ENCODE measurements at places on chromosomes 13 and 19.
A peak's percentile ranks its signal among the peaks of the same experiment; 100 is the strongest.

DNA sequence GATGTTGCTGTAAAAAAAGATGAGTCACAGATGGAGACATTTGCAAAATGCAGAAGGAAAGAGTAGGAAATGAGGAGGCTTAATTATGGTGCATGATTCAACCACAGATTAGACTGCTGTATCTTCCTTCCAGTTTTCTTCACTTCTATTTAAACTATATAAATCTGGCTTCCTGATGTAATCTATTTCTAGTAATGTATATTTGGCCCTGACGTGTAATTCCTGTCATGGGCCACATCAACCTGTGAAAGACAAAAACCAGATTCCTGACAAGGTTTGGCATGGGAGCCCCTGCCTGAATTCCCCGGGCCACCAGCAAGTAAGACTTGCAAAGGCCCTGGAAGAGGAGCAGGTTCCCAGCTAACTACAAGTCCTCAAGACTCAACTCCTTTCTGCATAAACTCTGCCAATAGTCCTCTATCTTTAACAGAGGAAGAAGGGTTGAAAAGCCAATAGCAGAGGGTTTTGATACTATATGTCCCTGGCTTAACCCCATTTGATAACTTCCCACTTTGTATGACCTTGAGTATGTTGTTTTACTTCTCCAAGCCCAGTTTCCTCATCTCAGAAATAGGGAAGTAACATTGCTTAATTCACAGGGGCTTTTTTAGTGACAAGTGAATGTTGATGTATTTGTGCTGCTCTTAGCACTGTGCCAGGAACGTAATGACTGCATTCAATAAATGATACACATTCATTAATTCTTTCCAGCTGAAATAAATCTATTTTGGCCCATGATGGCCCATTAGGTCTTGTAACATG is 172.7 kb downstream of the SPRY2 start:
- no peak for DNase-seq

GRCh38 chr13:30024125-30024865 is 173.9 kb upstream of the UBL3 start:
- DNase-seq = no peak

- peak; percentile 0 for DNase-seq
These were observed 389.4 kb downstream of the RFC3 start for GRCh38 chr13:34207334-34207733.

GRCh38 chr19:18386543-18387271 is 749 bp downstream of the GDF15 start:
- no peak for DNase-seq

DNA sequence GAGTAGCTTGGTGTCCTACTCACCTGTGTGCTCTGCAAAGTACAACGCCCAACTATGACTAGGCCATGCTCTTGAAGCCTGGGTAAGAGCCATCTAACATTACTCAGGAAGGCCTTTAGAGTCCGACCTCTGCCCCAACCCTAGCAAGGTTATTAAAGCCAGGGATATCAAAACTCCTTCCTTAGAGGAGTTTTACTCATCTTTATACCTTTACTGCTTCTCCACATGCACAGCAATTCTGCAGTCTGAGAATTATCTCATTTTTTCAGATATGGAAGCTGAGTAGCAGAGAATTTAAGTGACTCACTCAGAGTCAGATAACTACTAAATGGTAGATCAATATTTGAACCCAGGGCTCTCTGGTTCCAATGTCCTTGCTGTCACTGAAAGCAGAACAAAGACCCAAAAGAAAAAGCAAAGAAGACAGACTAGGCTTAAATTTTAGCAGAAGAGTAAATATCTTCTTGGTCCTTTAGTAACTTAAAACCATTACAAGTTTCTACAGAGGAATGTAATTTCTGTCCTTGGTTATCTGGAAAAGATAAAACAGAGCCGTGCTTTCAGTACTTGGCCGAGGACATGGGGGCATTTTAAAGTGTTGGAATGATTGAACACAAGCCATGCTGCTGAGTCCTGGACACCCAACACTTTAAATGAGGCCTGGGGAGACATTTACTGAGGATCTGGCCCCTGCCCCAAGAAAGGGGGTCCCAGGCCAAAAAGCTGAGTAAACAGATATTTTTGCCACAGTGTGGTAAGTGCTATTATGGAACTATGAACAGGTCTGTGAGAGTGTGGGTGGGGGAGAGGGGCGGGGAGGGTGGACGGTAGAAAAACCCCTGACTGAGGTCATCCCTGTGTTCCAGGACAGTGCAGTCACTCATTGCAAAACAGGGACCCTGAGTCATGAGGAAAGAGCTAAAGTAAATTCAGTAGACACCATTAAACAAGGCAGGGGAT is 18.4 kb upstream of the KPNA3 start:
- no peak for DNase-seq

- DNase-seq = no peak
These were observed 197.1 kb downstream of the NDFIP2 start for GRCh38 chr13:79678100-79678499.

DNA sequence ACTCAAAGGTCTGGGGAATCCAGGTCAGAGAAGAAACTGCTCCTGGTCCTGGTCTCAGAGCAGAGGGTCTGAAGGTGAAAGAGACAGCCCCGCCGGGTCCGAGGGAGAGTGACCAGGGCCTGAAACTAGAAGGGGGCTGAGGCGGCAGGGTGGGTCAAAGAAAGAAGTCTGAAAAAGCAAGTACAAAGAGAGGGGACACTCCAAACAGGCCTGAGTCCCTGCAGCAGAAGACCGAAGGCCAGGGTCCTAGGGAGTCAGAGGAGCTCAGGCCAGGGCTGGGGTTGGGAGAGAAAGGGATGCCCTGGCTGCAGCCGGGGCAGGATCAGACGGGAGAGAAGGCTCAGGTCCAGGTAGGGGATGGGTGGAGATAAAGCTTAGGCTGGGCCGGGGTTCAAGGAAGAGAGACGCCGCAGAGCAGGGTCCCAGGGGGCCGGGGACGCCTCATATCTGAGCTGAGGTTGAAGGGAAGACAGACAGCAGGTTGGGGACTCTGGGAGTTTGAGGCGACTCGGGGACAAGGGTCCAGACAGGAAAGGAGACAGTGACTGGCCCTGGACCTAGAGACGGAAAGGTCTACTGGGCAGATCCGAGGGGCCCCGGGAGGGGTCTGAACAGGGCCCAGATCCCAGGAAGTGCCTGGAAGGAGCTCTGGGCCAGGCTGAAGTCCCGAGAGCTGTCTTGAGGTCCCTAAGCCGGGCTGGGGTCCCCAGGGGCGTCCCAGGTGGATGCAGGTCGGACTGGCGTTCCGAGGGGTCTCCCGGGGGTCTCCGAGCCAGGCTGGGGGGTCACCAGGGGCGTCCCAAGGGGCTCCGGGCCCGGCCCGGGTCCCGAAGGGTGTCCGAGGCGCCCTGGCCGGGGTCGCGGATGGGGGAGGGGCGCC is 795 bp downstream of the MLLT1 start:
- no peak for DNase-seq

DNA sequence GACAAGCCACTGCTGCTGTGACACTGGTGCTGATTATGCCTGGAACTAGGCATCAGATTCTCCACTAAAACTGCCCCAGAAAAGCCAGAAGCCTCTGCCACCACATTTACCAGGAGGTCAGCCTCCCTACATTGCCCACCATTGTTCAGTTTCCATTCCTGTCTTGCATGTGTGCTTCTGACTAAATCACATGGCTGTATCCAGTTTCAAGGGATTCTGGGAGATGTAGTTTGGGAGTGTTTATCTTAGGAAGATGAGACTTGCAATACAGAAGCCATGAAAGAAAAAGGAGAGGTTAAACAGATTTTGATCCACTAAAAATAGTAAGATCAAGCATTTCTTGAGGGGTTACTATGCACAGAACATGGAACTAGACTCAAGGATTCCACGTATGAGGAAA is 40.7 kb upstream of the SERPINE3 start:
- DNase-seq = no peak

DNA sequence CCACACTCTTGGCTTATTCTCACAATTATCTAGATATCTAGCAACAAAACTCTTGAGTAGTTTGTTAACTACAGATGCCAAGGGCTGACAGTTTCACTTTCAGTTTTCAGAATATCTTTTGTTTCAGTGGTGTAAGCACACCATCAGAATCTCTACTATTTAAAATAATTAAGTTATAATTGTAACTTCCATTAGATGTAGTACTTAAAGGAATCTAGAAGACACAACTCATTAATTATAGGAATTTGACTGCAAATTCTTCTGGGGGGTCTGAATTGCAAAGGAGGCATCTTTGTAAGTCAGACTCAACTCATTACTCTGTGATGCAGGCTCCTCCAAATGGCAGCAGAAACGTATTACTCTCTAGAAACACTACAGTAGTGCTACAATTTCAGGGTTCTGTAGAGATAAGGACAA is 44.9 kb upstream of the USPL1 start:
- DNase-seq = no peak

GRCh38 chr19:42695811-42696503 is 44.3 kb downstream of the PSG3 start:
- DNase-seq = no peak

DNA sequence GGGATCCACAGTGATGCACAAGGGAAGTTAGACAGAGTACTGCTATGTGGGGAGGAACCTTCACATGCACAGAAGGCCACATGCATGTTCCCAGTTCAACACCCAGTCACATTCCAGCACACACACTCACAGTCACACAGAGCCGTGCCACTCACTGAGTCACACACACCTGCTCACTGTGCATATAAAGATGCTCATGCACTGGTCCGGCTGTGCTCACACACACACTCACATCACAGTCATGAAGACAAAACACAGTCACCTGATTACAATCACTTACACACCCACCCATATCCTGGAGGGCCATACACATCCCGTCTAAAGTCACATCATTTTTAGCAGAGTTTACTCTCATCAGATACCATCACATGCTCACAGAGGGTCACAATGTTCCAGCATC is 478 bp downstream of the CLC start:
- DNase-seq = no peak

GRCh38 chr13:44252938-44253337 is 120.7 kb upstream of the SERP2 start:
- DNase-seq = no peak

GRCh38 chr13:111926501-111927180 is 140.3 kb upstream of the SOX1 start:
- DNase-seq = no peak

GRCh38 chr19:19448238-19448544 is 42.7 kb downstream of the GATAD2A start:
- no peak for DNase-seq

DNA sequence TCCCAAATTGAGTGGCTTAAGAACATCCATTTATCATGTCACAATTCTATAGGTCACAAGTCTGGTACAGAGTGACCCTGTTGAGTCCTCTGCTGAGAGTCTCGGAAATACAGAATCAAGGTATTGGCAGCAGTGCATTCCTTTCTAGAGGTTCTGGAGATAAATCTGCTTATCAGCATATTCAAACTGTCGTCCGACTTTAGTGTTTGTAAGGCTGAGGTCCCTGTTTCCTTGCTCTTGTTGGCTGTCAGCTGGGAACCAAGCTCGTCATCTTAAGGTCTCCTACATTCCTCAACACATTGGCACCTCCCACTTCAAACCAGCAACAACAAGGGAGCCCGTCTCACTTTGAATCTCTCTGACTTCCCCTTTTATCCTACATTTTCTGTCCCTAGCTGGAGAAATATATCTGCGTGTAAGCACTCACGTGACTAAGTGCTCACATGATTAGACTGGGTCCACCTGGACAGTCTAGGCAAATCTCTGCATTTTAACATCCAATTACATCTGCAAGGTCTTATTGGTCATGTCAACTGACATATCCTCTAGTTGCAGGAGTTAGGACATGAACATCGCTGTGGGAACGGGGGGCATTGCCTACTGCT is 886.8 kb downstream of the PCDH9 start:
- no peak for DNase-seq

DNA sequence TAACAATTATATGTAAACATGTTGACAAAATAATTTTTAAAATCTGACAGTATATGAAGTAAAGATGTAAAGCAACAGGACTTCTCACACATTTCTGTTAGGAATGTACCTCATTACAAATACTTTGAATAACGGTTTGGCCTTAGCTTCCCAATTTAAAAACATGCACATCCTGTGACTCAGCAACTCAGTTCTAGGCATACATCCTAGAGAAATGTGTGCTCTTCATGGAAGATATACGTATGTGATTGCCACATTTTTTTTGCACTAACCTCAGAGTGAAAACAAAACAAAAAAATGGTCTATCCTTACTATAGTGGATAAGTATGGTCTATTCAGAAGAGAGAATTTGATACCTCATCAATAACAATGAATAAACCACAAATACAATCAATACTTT is 314.6 kb downstream of the LIG4 start:
- no peak for DNase-seq

GRCh38 chr19:3185461-3186159 is at the start of gene NCLN:
Gene NCLN (plus strand): TSS chr19:3185930. CDS start chr19:3186031, 101 bp downstream.
- DNase-seq = peak; percentile 95

GRCh38 chr13:26557393-26558073 is at the start of gene WASF3:
Gene WASF3 (plus strand): TSS chr13:26557683. CDS start chr13:26642271, 84,588 bp downstream.
- peak; percentile 92 for DNase-seq

GRCh38 chr13:27919659-27919933 is 204 bp upstream of the PDX1 start:
- DNase-seq = no peak

GRCh38 chr19:44738136-44738535 is 10.4 kb upstream of the BCL3 start:
- no peak for DNase-seq

DNA sequence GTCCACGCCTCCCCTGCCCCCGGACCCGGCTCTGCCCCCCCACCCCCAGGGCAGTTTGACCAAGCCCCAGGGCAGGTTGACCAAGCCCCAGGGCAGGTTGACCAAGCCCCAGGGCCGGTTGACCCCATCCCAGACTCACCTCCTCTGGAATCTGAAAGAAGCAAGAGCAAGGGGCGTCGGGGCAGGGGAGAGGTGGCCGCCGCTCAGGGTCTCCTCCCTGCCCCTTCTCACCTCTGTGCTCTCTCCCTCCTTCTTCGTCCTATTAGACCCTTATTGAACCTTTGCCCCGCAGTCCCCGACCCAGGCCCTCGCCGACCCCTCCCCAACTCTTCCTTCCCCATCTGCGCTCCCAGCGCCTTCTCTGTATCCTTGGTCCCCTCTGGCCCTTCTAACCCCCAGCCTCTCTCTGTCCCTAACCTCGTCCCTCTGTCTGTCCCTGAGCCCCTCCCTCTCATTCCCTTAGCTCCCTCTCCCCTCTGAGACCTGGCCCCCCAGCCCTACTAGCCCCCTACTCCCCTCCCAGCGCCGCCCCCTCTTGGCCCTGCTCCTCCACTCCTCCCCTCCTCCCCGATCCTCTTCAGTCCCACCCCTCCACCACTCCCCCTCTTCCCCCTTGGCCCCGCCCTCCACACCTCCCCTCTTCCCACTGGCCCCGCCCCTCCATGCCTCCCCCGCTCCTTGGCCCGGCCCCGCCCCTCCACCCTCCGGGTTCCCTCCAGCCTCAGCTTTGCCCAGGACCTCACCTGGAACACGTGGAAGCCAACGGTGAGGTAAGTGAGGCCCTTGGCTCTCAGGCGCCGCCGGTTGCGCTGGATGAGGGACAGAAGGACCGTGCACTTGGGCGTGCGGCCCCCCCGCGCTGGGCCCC is 7.6 kb downstream of the CAPN12 start:
- no peak for DNase-seq

- no peak for DNase-seq
These were observed 97.7 kb downstream of the GNG7 start for GRCh38 chr19:2604747-2605329.

- no peak for DNase-seq
These were observed 137.5 kb downstream of the DCLK1 start for GRCh38 chr13:35993686-35994085.

All from NCI-H446 treated with DMSO at 0.1 percent for 48 hours (cell line).